ENCODE measurements at places on chromosomes 7 and 10.

- no peak for DNase-seq
These were observed 3.5 kb downstream of the PRR15 start for GRCh38 chr7:29567174-29567573.

DNA sequence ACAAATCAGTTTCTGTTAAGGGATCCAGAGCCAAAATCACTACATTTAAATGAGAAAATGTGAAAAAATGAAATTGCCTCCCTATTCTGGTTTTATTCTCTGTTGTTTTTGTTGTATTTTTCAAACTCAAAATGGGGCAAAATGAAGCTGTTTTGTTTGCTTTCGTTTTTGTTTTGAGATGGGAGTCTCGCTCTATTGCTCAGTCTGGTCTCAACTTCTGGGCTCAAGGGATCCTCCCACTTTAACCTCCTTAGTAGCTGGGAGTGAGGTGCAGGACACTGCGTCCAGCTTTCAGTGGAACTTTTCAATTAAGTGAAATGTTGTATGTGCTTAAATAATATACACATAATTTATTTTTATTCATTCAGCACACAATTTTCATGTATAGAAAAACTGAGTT lies 205.0 kb downstream of the SORCS1 start:
- no peak for DNase-seq

DNA sequence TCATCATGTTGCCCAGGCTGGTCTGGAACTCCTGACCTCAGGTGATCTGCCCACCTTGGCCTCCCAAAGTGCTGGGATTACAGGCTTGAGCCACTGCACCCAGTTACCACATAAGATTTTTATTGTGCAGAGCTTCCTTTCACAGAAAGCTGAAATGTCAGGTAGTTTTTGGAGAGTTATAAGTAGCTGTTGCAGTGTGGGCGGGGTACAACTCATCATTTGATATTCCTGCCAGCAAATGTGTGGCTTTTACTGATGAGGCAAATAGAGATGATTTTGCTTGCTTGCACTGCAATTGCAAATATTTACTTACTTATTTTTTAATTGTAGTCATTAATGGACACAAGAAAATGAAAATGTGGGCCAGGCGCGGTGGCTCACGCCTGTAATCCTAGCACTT lies 32.4 kb downstream of the NKX2-3 start:
- DNase-seq: no peak

- DNase-seq: no peak
These were observed 730.0 kb upstream of the VSTM2A start for GRCh38 chr7:53812135-53812534.
